ENCODE measurements at places on chromosomes 12 and 14. TPM values are rescaled to one million over a fixed set of nuclear protein-coding genes. Genes with fewer than 3 reads are reported as not detected.

Gene VRTN
- total RNA-seq = not detected

Gene MUCL1
- not detected for total RNA-seq

Gene MIPOL1
- 16.3 TPM for total RNA-seq

Gene P2RX2
- total RNA-seq = not detected

Data from smooth muscle cell of the pulmonary artery (primary cell).